CD4-positive, alpha-beta T cell treated with Interferon alpha-2 for 1 hour (primary cell): ENCODE measurements at places on chromosomes 7 and 10.
A peak's percentile ranks its signal among the peaks of the same experiment; 100 is the strongest.

GRCh38 chr7:115299397-115300037 lies 377.6 kb downstream of the MDFIC start:
- DNase-seq = no peak

- no peak for DNase-seq
Measured at GRCh38 chr10:100636848-100637553, 101.3 kb downstream of the HIF1AN start.

DNA sequence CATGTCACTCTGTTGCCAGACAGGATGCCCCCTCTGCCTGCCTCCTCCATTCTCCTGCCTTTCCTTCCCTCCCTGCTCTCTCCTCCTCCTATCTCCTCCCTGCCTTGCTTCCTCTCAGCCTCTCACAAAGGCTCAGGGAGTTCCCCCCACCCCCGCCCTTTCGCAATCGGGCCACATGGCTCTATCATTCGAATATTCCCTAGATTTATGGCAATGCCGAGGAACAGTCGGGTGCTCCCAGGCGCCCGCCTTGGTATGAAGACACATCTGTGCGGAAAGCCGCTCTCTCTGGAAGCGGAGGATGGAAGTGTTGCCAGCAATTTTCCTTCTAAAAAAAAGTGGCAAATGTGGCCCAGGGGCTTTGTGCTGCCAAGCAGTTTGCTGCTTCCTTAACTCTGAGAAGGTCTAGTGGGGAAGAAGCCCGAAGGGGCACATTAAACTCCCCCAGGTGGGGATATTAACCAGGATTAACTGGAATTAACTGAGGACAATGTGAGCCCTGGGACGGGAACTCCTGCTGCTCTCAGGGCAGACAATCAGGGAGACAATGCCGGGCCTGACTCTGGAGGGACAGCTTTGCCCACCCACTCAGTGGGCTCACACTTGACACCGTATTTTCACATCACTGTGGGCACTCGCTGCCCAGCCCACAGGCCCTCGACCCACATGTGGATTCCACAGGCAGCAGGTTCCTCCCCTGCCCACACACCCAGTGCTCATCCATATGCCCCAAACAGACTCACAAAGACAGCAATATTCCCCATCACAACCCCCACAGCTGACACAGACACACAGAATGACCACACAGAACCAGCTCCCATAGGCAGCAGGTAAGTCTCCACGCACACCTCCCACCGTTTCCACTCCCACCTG lies 88.4 kb upstream of the SMNDC1 start:
- no peak for DNase-seq

DNA sequence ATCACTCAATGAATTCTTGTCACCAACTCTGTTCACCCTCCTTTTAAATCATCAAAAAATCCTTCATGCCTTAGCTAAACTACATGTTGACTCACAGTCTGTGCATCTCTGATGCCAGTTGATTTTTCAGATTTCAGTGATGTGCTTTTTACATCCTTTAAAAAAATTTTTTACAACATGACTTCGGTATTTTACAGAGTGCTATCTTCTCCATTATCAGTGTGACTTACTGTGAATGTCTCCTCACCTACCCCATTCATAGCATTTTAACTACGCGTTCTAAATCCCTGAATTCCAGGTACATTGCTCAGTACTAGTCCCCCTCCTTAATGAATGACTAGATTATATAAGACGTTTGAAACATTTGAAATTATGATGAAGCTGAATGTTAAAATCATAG lies 98.7 kb downstream of the DNAH11 start:
- no peak for DNase-seq

DNA sequence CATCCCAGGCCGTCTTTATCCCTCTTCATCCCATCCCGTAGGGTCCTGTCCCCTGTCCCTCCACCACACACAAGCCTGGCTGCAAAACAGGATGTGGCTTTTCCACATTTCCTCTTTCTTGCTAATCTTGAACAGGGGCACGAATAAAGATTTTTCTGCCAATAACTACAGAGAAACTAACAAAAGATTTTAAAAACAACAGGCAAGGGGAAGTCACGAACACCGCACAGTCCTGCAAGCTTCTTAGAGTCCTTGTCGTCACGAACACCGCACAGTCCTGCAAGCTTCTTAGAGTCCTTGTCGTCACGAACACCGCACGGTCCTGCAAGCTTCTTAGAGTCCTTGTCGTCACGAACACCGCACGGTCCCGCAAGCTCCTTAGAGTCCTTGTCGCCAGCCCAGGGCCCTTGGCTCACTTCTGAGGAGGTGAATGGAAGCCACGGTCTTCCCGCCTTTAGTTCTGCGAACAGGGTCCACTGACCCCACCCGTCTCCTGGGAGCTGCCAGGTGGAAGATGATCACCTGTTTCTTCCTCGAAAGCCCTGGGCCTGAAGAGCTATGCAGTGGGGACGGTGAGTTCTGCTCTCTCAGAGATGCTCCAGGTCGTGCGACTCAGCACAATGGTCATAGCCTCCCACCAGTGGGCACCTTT lies 10.3 kb upstream of the INSIG1 start:
- no peak for DNase-seq

GRCh38 chr10:30600005-30600404 lies 29.5 kb downstream of the LYZL2 start:
- DNase-seq = peak; percentile 18

DNA sequence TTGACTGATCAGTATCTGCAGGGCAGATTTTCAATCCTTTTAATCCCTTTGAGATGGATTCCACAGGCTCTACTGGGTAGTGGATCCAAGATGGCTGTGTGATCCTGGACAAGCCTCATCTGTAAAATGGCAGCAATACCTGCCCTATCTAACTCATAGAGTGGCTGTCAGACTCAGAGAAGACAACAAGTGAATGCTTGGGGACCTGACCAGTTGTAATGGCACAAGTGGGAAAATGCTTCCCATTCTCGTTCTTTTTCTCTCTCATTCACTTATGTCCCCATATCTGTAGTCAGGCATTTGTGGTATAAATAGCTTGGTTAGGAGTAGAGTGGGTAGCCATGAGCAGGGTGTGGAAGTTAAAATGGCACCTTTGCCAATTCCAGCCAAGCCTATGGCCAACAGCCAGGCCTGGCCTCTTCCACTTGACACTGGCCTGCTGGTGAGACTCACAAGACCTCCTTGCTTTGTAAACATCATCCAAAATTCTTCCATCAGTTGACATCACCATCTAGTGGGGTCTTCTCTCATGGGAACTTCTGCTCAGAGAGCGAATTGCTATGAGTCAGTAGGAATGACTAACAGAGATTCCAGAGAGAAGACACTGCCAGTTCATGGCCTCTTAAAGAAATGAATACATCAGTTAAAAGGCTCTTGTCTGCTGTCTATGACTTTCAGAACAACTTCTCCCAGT lies 150.1 kb downstream of the PLPP4 start:
- DNase-seq = no peak

DNA sequence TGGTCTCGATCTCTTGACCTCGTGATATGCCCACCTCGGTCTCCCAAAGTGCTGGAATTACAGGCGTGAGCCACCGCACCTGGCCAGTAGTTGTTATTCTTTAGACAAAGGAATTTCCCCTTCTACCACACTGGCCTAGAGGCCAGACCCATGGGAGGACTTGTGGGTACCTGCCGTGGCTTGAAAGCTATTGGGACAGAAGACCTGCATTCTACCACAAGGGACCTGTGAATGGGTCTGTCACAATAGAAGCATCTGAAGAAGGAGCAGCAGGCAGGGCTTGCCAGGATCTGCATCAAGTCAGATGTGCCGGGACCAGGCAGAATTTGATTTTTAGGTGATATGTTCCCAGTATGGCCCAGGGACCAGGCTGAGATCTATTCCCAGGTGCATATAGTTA lies 356.9 kb downstream of the FGFR2 start:
- DNase-seq = no peak

GRCh38 chr7:1050956-1051690 lies 6.8 kb downstream of the GPR146 start:
- DNase-seq = no peak
